ENCODE measurements at places on chromosomes 12 and 14.

DNA sequence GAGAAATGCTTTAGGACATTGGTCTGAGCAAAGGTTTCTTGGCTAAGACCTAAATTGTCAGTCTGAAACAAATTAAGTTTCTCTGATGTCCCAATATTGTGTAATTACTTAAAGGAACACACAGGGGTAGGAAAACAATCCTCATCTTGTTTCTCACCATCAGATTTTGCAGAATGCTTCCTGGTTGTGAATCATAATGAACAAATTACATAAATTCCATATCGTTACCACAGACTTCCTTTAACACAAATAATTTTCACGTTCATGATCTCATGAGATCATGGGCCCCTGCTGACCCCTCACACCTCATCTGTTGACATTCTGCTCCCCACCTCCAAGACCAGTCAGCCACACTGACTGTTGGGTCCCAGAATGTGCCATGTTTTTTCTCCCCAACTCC, 194.1 kb downstream of the MON2 start:
- no peak for DNase-seq

DNA sequence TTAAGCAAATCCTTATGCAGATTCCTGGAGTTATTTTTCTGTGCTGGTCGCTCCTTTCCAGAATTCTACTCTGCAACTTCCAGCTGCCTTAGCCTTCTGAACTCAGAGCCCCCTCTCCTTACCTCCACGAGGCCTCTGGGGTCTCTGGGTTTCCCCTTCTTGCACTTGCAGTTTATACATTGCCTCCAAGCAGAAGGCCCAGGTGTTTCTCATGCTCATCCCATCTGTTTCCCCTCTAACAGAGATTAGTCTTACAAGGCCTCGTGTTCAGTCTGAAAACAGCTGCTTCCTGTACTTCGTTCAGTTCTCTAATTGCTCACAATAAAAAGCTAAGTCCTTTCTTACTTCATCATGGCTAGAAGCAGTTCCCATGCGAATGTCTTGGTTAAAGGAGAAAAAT, 134.4 kb upstream of the FGD4 start:
- no peak for DNase-seq

DNA sequence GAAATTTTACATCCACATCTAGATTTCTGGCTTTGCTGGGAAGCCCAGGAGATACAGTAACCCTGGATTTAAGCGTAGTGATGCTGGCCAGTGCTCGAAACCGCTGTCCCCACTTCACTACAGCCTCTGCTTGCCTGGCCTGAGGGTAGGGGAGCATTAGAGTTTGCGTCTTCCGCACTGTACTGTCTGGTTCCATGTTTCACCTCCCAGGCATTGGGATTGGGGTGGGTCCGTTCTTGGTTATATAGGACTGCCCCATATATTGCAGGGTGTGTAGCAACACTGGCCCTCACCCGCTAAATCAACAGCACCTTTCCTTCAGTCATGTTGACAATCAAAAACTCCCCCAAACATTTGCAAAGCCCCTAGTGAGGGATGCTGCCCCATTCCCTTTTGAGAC, 240.8 kb downstream of the ZFP36L1 start:
- DNase-seq: no peak

GRCh38 chr12:99381992-99382391, 265.6 kb upstream of the GARIN6 start:
- DNase-seq: no peak

DNA sequence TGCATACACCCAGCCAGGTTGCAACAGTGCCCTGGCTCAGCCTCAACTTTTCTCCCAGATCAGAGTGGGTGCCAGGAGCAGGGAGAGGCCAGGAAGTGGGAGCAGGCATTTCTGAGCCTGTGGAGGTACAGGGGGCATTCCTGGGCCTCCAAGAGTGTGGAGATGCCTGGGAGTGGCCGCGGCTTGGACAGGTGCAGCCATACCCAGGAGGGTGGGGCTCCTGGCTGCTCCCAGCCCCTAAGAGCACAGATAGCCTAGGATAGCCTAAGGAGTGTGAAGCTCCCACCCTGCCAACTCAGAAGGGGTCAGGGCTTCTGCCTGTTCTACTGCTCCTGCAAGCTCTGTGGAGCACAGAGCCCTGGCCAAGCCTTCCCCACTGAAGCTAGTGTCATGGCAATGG, 543.4 kb downstream of the RPL10L start:
- no peak for DNase-seq

Data from heart left ventricle (tissue), 16 donors.